Thyroid gland (tissue), 4 donors: ENCODE measurements at places on chromosomes 3 and 15. TPM values are rescaled to one million over a fixed set of nuclear protein-coding genes. Genes with fewer than 3 reads are reported as not detected.

The ACP3 gene
- total RNA-seq = 8.0 TPM

The ATP11B gene
- total RNA-seq = 64.9 TPM

The LINGO1 gene
- 1.0 TPM for total RNA-seq

The NRG4 gene
- not detected for total RNA-seq

The MEX3B gene
- 0.79 TPM for total RNA-seq

The VPS18 gene
- total RNA-seq = 32.8 TPM

DNA sequence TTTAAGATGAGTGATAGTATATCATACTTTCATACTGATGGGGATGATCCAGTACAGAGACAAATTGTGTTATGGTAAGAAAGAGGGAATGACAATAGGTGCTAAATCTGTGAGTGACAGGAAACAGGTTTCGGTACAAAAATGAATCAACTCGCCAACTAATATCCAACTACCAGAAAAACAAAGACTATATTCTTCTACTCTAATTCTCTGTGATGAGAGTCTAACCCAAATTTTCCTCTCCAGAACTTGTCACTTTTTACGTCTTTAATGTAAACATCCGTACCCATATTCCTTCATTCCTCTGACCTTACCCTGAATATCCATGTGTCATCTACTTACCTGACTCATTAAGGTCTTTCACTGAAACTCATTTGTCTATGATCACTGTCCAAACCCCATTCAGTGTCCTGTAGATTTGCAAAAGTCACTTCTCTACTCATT is 39.6 kb downstream of the SCAPER start:
- no peaks in the 10 kb centered on the region for H3K4me1 ChIP-seq
- no peaks in the 10 kb centered on the region for H3K36me3 ChIP-seq
- no peaks in the 10 kb centered on the region for H3K27me3 ChIP-seq
- no peak overlapping the region for H3K4me3 ChIP-seq

DNA sequence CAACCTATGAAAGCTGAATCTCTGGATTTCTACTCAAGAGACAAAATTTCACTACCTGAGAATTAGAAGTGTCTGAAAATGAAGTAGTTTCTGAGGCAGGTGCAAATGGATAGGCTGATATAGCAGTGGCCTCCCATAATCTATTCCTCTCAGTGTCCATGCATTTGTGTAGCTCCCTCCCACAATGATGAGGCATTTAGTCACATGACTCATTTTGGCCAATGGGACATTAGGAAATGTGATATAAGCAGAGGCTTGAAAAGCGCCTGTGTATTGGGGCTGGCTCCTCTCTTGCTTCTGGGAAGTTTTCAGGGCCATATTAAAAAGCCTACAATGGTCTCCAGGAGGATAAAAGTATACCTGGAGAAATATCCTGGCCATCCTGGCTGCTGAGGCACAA is 79.7 kb upstream of the MRPL3 start:
- H3K4me1 ChIP-seq = no peaks in the 10 kb centered on the region
- H3K27me3 ChIP-seq = no peaks in the 10 kb centered on the region
- no peak for DNase-seq
- H3K27ac ChIP-seq = no peak overlapping the region

DNA sequence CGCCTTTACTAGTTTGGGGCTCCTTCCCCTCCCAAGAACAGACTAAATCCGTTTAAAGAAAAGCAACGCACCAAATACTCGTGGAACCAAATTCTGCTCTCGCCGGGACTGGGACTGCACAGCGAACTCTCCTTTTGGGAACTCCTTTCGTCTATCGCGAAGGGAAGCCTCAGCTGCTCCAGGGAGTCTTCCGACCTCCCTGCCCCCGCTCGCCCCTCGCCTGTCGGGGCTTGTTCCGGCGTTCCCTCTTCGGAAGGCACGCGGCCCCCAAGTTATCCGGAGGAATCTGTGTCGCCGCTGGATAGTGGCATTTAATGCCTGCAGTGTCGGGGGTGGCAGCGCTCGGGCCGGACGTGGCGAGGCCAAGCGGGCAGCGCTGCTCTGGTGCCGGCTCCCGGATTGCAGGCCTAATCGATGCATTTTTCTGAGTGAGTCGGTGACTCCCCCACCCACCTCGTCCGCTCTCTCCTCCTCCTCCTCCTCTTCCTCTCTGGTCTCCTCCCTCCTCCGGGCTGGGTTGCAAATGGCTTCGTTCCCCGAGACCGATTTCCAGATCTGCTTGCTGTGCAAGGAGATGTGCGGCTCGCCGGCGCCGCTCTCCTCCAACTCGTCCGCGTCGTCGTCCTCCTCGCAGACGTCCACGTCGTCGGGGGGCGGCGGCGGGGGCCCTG is at the start of gene TRIM71:
TRIM71 (plus strand) TSS at position 440 of the 671 bp plus-strand sequence; CDS start at position 524, 84 bp downstream.
- H3K27me3 ChIP-seq = peaks cover 7% of the 10 kb centered on the region
- no peaks in the 10 kb centered on the region for H3K36me3 ChIP-seq
- no peak within 1 kb of the TSS for H3K4me3 ChIP-seq
- H3K4me1 ChIP-seq = peaks cover 11% of the 10 kb centered on the region

DNA sequence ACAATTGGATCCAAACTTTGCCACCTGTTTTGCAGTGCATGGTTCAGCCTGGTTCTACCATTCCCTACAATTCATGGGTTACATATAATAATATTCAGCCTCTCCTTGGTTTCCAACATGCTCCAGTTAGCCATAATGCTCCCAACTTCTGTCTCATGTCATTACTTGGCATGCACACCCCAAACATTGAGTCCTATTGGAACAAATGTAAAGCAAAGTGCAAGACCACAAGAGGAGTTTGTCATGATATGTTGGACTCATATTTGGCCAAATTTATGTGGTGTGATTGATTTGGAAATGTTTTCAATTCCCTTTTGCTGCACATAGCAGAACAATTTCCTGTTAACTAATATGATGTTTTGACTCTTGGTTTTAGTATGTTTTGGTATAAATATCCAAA is 50.2 kb downstream of the KCNAB1 start:
- H3K27me3 ChIP-seq = no peaks in the 10 kb centered on the region
- H3K27ac ChIP-seq = no peak overlapping the region
- no peaks in the 10 kb centered on the region for H3K36me3 ChIP-seq

GRCh38 chr3:9553021-9553947 is at the start of gene LHFPL4:
TSS of gene LHFPL4 (minus strand) at chr3:9553822. CDS start at chr3:9552679, 1,143 bp downstream.
- H3K4me3 ChIP-seq = no peak within 1 kb of the TSS
- no peak for DNase-seq
- no peaks in the 10 kb centered on the region for H3K4me1 ChIP-seq
- no peak within 1 kb of the TSS for H3K27ac ChIP-seq
- no peaks in the 10 kb centered on the region for H3K27me3 ChIP-seq

DNA sequence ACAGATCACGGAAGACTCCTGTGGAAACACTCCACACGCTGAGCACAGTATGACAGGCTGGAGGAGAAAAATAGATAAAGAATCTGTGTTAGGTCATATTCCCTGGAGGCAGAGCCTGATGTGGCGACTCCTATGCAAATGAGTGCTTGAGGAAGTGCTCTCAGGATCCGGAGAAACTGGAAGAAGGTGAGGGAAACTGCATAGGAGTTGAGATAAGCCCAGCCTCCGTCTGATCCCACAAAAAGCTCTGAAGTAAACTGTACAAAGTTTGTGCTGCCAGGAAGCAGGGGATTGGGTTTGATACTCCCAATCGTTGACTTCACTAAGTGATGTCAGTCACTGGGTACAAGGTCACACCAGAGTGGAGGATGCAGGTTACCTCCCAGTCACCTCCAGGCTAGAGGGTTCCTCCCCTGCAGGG is 33.4 kb downstream of the OSBPL10 start:
- H3K27me3 ChIP-seq = no peaks in the 10 kb centered on the region
- H3K4me1 ChIP-seq = peaks cover 5% of the 10 kb centered on the region
- no peak overlapping the region for H3K4me3 ChIP-seq
- no peak overlapping the region for H3K27ac ChIP-seq
- no peaks in the 10 kb centered on the region for H3K36me3 ChIP-seq

- H3K4me1 ChIP-seq = peaks cover 8% of the 10 kb centered on the region
- peaks cover 6% of the 10 kb centered on the region for H3K27me3 ChIP-seq
- H3K36me3 ChIP-seq = no peaks in the 10 kb centered on the region
- no peak for DNase-seq
- no peak overlapping the region for H3K4me3 ChIP-seq
- H3K27ac ChIP-seq = peak overlapping the region; percentile 51
Measured at GRCh38 chr15:37094915-37095711, 5.2 kb downstream of the MEIS2 start.

GRCh38 chr15:95205077-95205476 is 973.7 kb downstream of the MCTP2 start:
- DNase-seq = no peak
- H3K27ac ChIP-seq = no peak overlapping the region
- no peaks in the 10 kb centered on the region for H3K27me3 ChIP-seq
- H3K4me1 ChIP-seq = no peaks in the 10 kb centered on the region
